Naive thymus-derived CD4-positive, alpha-beta T cell (primary cell): ENCODE measurements at places on chromosomes 7 and 10. TPM values are rescaled to one million over a fixed set of nuclear protein-coding genes. Genes with fewer than 3 reads are reported as not detected.

GRCh38 chr7:20541608-20542349 is 73.7 kb upstream of the ABCB5 start:
- H3K4me1 ChIP-seq, result no peaks in the 10 kb centered on the region
- no peak for DNase-seq
- H3K4me3 ChIP-seq, result no peak overlapping the region
- H3K36me3 ChIP-seq, result no peaks in the 10 kb centered on the region
- no peak overlapping the region for H3K27ac ChIP-seq

GRCh38 chr10:46539596-46540411 is 16.7 kb downstream of the GPRIN2 start:
- H3K27ac ChIP-seq, result no peak overlapping the region
- H3K27me3 ChIP-seq, result no peaks in the 10 kb centered on the region
- H3K4me1 ChIP-seq, result no peaks in the 10 kb centered on the region
- H3K36me3 ChIP-seq, result no peaks in the 10 kb centered on the region
- DNase-seq, result no peak

- no peaks in the 10 kb centered on the region for H3K4me1 ChIP-seq
- no peaks in the 10 kb centered on the region for H3K36me3 ChIP-seq
- H3K27ac ChIP-seq, result no peak overlapping the region
- no peak overlapping the region for H3K4me3 ChIP-seq
Measured at GRCh38 chr10:2936816-2937215, 130.5 kb upstream of the PFKP start.

DNA sequence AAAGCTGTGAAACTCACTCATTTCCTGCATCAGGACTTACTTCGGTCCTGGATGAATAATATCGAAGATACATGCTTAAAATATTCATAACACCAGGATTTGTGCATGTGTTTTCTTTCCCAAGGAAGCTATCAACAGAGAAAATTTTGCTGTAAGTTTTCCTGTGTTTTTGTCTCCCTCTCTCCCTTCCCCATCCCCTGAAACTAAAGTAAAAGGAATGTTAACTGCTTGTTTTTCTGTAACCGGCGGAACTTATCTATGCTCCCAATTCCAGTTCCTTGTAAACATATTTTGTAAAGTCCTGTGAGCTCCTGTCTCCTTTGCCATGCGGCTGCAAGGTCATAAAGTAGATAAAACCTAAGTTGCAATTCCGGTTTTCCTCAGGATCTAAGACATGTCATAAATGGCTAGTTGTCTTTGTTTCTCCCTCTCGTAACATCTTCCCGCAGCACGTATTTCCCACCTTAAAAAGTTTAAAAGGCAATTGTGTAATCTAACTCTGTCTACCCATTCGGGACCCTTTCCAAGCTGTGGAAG is 79.0 kb upstream of the POM121L12 start:
- H3K4me1 ChIP-seq, result no peaks in the 10 kb centered on the region

GRCh38 chr10:128540781-128541761 is 414.8 kb upstream of the MKI67 start:
- no peaks in the 10 kb centered on the region for H3K27me3 ChIP-seq
- no peaks in the 10 kb centered on the region for H3K4me1 ChIP-seq
- H3K4me3 ChIP-seq, result no peak overlapping the region
- no peak for DNase-seq
- H3K27ac ChIP-seq, result no peak overlapping the region

- peaks cover 71% of the 10 kb centered on the region for H3K4me1 ChIP-seq
- peak; percentile 25 for DNase-seq
- no peaks in the 10 kb centered on the region for H3K27me3 ChIP-seq
- peak overlapping the region; percentile 62 for H3K4me3 ChIP-seq
Measured at GRCh38 chr10:62048919-62049623, 147.6 kb downstream of the ARID5B start.

DNA sequence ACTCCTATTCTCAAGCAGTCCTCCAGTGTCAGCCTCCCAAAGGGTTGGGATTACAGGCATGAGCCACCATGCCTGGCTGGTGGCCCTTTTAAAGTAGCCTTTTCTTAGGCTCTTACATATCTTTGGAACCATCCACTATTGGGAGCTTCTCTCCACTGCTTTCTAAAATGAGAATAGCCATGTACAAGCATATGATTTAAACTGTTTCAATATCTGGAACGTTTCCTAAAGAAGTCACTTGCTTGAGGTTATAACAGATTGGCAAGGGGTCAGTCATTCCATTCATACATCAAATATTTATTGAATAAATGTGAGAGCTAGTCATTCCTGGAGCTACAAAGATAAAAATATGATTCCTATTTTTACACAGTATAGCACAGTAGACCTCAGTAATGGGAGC is 97.4 kb upstream of the LRGUK start:
- H3K4me3 ChIP-seq, result no peak overlapping the region
- DNase-seq, result no peak
- no peaks in the 10 kb centered on the region for H3K4me1 ChIP-seq
- no peak overlapping the region for H3K27ac ChIP-seq
- no peaks in the 10 kb centered on the region for H3K36me3 ChIP-seq
- no peaks in the 10 kb centered on the region for H3K27me3 ChIP-seq

Gene TMEM176B
- total RNA-seq, result not detected

Gene AZGP1
- not detected for total RNA-seq

Gene CTAGE4
- 0.28 and 1.7 TPM in 2 replicates for total RNA-seq

Gene CDH23
- 18.3 TPM for total RNA-seq

Gene FAM221A
- 4.0 and 4.6 TPM in 2 replicates for total RNA-seq
